Ovary (tissue), 10 donors: ENCODE measurements at places on chromosomes 2 and 18. TPM values are rescaled to one million over a fixed set of nuclear protein-coding genes. Genes with fewer than 3 reads are reported as not detected.
A peak's percentile ranks its signal among the peaks of the same experiment; 100 is the strongest.

GRCh38 chr2:70128005-70128404, 40.7 kb downstream of the PCBP1 start:
- no peaks in the 10 kb centered on the region for H3K27me3 ChIP-seq
- no peaks in the 10 kb centered on the region for H3K36me3 ChIP-seq
- H3K27ac ChIP-seq, result no peak overlapping the region
- peaks cover 7% of the 10 kb centered on the region for H3K4me1 ChIP-seq

GRCh38 chr18:47244086-47244485, 7.4 kb downstream of the SKOR2 start:
- no peaks in the 10 kb centered on the region for H3K36me3 ChIP-seq
- H3K4me1 ChIP-seq, result no peaks in the 10 kb centered on the region
- DNase-seq, result no peak
- no peak overlapping the region for H3K4me3 ChIP-seq
- H3K27me3 ChIP-seq, result peaks cover 3% of the 10 kb centered on the region
- no peak overlapping the region for H3K27ac ChIP-seq

DNA sequence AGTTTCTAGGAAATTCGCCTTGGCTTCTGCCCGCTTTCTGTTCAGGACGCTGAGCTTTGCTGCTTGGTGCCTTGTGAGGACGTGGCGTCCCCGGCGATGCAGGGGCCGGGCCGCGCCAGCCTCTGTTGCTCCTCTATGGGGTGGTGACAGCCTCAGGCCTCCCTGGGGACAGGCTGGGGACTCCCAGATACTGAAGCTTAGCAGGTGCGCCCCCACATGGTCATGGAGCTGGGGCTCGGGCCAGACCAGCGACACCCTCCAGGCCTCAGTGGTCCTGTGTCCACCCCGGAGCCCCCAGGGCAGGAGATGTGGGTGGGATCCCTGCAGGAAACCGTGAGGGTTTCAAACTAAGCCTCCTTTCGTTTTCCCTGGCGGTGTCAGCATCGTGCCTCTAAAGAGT, 29.2 kb downstream of the KCNG2 start:
- no peaks in the 10 kb centered on the region for H3K4me1 ChIP-seq
- H3K27me3 ChIP-seq, result no peaks in the 10 kb centered on the region
- DNase-seq, result no peak
- no peaks in the 10 kb centered on the region for H3K36me3 ChIP-seq
- no peak overlapping the region for H3K4me3 ChIP-seq

GRCh38 chr2:110847651-110848050, 115.3 kb downstream of the ACOXL start:
- H3K36me3 ChIP-seq, result no peaks in the 10 kb centered on the region
- H3K4me1 ChIP-seq, result no peaks in the 10 kb centered on the region
- H3K4me3 ChIP-seq, result no peak overlapping the region
- no peaks in the 10 kb centered on the region for H3K27me3 ChIP-seq
- H3K27ac ChIP-seq, result no peak overlapping the region

DNA sequence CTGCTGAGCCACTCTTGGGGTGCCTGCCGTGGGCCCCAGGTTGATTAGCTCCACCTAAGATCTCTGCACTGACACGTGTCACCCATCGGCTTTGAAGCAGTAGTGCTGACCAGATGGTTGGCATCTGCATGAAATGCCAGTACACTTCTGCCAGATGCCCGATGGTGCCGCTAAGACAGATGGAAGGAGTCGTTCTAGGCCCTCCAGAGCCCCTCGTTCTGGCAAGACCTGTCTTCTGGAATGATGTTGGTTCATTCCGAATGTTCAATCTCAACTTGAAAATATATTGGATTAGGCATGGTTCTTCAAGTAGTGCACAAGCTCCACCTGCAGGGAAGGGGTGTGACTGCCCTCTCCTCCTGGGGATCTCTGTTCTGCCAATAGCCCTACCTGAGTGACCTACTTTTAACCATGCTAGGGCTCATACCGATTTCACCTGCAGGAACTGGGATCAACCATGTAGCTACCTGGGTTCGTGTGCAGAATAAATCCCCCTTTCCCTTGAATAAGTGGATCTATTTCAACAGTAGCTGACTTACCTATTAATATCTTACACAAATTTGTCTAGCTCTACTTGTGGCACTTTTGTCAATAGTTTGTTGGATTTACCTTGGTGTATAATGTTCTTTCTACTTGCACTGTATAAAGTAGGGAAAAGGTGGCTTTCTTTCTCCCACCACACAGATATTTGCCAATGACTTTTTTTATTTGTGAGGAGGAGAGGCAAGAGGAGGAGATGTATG, 342.6 kb downstream of the CTNNA2 start:
- no peak overlapping the region for H3K4me3 ChIP-seq
- H3K27ac ChIP-seq, result no peak overlapping the region
- no peaks in the 10 kb centered on the region for H3K4me1 ChIP-seq
- H3K27me3 ChIP-seq, result no peaks in the 10 kb centered on the region
- DNase-seq, result no peak
- H3K36me3 ChIP-seq, result no peaks in the 10 kb centered on the region

DNA sequence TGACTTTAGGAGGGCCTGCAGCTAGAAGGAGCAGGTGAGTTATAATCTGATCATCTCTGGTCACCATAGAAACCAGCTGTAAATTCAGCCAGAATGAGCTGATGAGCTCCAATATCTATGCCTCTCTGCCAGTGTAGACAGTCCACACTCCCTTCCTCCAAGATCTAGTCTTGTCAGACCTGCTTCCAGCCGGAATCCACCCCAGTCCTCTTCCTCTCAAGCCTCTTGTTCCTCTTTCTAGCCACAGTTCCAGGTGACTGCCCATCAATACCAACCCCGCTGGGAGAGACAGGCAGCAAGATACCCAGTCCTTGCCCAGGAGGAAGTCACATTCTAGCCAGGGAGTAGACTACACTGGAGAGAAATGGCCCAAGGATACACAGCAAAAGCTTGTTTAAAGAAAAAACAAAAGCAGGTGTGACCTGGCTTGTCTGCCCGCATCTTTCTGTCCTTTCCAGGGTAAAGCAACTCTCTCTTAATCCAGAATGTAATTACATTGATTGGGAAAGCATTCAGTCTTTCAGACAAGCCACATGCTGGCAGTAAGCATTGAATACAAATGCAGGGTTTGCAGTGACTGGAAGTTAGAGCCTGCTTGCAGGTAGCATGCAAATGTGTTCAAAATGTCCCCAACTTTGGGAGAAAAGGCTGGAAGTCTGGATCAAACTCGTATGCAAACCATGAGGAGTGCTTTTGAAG, 9.0 kb upstream of the SLC35F6 start:
- H3K4me1 ChIP-seq, result peaks cover 10% of the 10 kb centered on the region
- no peak overlapping the region for H3K4me3 ChIP-seq
- no peaks in the 10 kb centered on the region for H3K27me3 ChIP-seq
- no peak for DNase-seq
- no peaks in the 10 kb centered on the region for H3K36me3 ChIP-seq

GRCh38 chr2:240520974-240521350, 36.8 kb downstream of the ANKMY1 start:
- H3K27me3 ChIP-seq, result no peaks in the 10 kb centered on the region
- no peak overlapping the region for H3K27ac ChIP-seq
- DNase-seq, result no peak
- H3K4me1 ChIP-seq, result no peaks in the 10 kb centered on the region
- no peaks in the 10 kb centered on the region for H3K36me3 ChIP-seq

DNA sequence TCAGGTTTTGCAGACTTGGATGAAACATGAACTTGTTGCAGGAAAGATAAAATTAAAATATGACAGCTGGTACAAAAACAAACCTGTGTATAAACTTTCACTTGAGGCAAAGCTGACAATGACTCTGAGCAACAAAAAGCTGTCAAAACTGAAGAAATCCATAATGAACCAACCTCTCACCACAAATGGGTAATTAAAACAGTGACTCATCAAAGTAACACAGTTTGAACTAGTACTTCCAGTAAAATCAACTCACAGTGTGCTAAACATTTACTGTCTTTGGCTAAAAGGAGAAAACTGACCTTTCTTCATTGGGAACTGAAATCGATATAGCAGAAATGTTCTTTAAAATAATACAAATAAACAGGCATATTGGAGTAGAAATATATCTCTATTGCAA, 209.7 kb downstream of the WDPCP start:
- no peaks in the 10 kb centered on the region for H3K4me1 ChIP-seq
- no peak overlapping the region for H3K27ac ChIP-seq
- no peak overlapping the region for H3K4me3 ChIP-seq
- no peaks in the 10 kb centered on the region for H3K27me3 ChIP-seq
- DNase-seq, result no peak
- no peaks in the 10 kb centered on the region for H3K36me3 ChIP-seq

- H3K27me3 ChIP-seq, result no peaks in the 10 kb centered on the region
- H3K4me3 ChIP-seq, result no peak overlapping the region
- H3K4me1 ChIP-seq, result no peaks in the 10 kb centered on the region
- H3K27ac ChIP-seq, result no peak overlapping the region
- H3K36me3 ChIP-seq, result no peaks in the 10 kb centered on the region
These were observed 290.8 kb upstream of the CXCR4 start for GRCh38 chr2:136408795-136409194.

DNA sequence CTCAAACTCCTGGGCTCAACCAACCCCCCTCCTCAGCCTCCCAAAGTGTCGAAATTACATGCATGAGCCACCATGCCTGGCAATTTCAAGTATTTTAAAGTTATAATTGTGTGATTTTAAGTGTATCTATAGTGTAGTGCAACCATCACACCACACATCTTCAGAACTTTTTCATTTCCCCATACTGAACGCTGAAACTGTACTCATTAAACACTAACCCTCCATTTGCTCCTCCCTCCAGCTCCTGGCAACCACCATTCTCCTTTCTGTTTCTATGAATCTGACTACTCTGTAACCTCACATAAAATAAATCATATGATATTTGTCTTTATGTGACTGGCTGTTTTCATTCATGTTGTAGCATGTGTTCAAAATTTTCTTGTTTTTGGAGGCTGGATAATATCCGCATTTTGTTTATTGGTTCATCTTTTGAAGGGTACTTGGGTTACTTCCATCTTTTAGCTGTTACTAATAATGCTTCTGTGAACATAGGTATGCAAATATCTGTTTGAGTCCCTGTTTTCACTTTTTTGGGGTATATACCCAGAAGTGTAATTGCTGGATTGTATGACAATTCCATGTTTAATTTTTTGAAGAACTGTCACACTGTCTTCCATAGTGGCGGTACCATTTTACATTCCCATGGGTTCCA, 188.2 kb downstream of the PLCL1 start:
- no peaks in the 10 kb centered on the region for H3K36me3 ChIP-seq
- H3K4me3 ChIP-seq, result no peak overlapping the region
- H3K27ac ChIP-seq, result no peak overlapping the region
- H3K4me1 ChIP-seq, result peaks cover 2% of the 10 kb centered on the region
- no peaks in the 10 kb centered on the region for H3K27me3 ChIP-seq

GRCh38 chr2:64640153-64641044, 13.3 kb downstream of the SERTAD2 start:
- H3K4me3 ChIP-seq, result no peak overlapping the region
- peaks cover 21% of the 10 kb centered on the region for H3K4me1 ChIP-seq
- H3K27ac ChIP-seq, result no peak overlapping the region
- peak; percentile 57 for DNase-seq

DNA sequence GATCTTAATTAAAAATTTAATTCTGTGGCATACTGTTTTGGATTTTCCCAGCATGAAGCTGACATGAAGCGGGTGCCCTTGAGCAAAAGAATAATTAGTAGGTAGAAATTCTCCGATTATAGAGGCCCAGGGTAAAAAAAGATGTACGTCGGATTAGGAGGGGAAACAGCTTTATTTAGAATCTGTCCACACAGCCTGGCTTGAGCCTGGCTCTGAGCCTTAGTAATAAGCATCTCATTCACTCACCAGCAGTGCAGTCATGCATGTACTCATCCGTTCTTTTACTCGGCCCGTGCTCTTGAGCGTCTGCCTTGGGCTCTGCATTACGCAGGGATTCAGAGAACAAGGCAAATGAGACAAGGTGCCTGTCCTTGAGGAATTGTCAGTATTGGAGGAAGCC, 219.3 kb downstream of the AGAP1 start:
- DNase-seq, result no peak

- H3K27ac ChIP-seq, result no peak overlapping the region
- no peak for DNase-seq
- no peaks in the 10 kb centered on the region for H3K4me1 ChIP-seq
- no peaks in the 10 kb centered on the region for H3K27me3 ChIP-seq
These were observed 149.4 kb upstream of the DCC start for GRCh38 chr18:52190631-52191030.

DNA sequence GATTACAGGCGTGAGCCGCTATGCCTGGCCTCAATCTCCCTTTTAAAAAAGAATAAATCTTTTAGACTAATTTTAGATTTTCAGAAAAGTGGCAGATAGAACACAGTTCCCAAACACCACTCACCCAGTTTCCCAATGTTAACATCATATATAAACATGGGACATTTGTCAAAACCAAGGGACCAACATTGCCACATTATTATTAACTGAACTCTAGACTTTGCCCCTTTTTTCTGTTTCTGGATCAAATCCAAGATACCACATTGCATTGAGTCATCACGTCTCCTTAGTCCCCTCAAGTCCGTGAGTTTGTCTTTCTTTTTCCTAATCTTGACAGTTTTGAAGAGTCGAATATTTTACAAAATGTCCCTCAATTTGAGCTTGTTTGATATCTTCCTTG, 2.4 kb downstream of the C2orf42 start:
- no peak overlapping the region for H3K4me3 ChIP-seq
- H3K27me3 ChIP-seq, result no peaks in the 10 kb centered on the region
- no peak overlapping the region for H3K27ac ChIP-seq

DNA sequence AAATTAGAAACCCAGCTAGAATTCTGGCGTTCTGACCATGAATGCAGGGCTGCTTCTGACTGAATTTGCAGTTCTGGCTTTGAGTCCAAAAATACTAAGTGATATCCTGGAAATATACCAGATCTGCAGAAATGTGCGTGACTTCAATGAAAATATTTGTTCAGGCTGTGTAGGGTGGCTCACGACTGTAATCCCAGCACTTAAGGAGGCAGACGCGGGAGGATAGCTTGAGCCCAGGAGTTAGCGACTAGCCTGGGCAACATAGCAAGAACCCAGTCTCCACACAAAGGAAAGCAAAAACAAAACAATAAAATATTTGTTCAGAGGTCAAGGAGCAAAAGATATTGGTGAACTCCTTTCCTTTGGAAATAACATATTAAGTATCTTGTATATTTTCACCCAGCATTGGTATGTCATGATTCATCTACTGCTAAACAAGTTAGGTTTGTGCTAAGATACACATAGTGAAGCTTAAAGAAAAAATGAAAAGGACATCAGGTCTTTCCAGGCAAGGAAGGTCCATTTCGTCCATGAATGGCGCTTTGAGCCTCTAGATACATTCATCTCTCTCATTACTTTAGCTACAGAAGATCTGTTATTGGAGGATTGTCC, 239.2 kb downstream of the CMPK2 start:
- no peaks in the 10 kb centered on the region for H3K36me3 ChIP-seq
- no peak overlapping the region for H3K4me3 ChIP-seq
- no peaks in the 10 kb centered on the region for H3K4me1 ChIP-seq

- H3K27ac ChIP-seq, result no peak overlapping the region
- no peak for DNase-seq
- no peaks in the 10 kb centered on the region for H3K36me3 ChIP-seq
- no peaks in the 10 kb centered on the region for H3K4me1 ChIP-seq
- H3K27me3 ChIP-seq, result no peaks in the 10 kb centered on the region
- H3K4me3 ChIP-seq, result no peak overlapping the region
These were observed 41.5 kb downstream of the SUCLG1 start for GRCh38 chr2:84417453-84418145.

GRCh38 chr18:11861583-11862288, 10.5 kb downstream of the CHMP1B start:
- H3K4me1 ChIP-seq, result no peaks in the 10 kb centered on the region
- H3K36me3 ChIP-seq, result no peaks in the 10 kb centered on the region
- no peak for DNase-seq
- no peaks in the 10 kb centered on the region for H3K27me3 ChIP-seq
- no peak overlapping the region for H3K27ac ChIP-seq
- H3K4me3 ChIP-seq, result no peak overlapping the region

Gene PROM2
- 0.99 TPM for total RNA-seq

Gene UBR3
- total RNA-seq, result 44.2 TPM

Gene DYNC2LI1
- 26.4 TPM for total RNA-seq

Gene MAP3K20
- total RNA-seq, result 127 TPM

Gene AGXT
- not detected for total RNA-seq

Gene TACR1
- 0.69 TPM for total RNA-seq

Gene GLI2
- 36.3 TPM for total RNA-seq

Gene SCN9A
- 1.0 TPM for total RNA-seq

Gene FTCDNL1
- 3.1 TPM for total RNA-seq
